ENCODE measurements at places on chromosomes 11 and 22. TPM values are rescaled to one million over a fixed set of nuclear protein-coding genes. Genes with fewer than 3 reads are reported as not detected.

Gene RPL3
- 1,863 TPM for total RNA-seq

Gene USP2
- 5.6 TPM for total RNA-seq

Gene MRPL48
- 21.4 TPM for total RNA-seq

Gene ELFN2
- total RNA-seq: 0.19 TPM

Gene C22orf42
- total RNA-seq: not detected

Gene TIGD3
- not detected for total RNA-seq

Gene CECR2
- total RNA-seq: 1.1 TPM

Gene TLCD5
- total RNA-seq: 7.8 TPM

Gene FJX1
- 0.93 TPM for total RNA-seq
